ENCODE measurements at places on chromosomes 12 and 14.
A peak's percentile ranks its signal among the peaks of the same experiment; 100 is the strongest.

DNA sequence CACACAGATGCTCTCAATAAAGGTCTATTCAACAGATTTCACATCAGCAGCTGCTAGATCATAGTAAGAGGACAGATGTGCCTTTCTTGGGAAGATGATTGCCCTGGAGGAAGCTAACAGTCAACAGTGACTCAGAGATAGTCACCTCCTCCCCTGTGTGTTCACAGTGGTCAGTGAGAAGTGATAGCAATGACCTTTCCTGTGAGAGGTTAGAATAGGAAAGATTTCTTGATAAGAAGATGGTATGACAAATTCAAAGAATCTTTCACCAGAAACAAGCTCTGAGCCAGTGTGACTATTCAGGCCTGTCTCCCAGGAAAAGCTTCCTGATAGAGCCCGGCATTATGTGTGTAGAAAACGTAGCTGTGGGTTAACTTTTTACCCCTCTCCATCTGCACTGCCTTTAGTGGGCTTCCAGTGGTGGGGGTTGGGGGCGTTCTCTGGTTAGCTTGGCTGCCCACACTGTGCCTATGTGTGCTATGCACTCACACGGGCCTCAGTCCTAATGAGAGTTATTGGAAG lies 66.4 kb upstream of the ARHGAP5 start:
- no peak for DNase-seq

- DNase-seq: no peak
Measured at GRCh38 chr14:100605706-100606686, 18.8 kb upstream of the BEGAIN start.

- DNase-seq: no peak
Measured at GRCh38 chr12:121403721-121404120, 3.8 kb downstream of the RNF34 start.

GRCh38 chr12:16531621-16532020 lies 74.3 kb downstream of the LMO3 start:
- no peak for DNase-seq

DNA sequence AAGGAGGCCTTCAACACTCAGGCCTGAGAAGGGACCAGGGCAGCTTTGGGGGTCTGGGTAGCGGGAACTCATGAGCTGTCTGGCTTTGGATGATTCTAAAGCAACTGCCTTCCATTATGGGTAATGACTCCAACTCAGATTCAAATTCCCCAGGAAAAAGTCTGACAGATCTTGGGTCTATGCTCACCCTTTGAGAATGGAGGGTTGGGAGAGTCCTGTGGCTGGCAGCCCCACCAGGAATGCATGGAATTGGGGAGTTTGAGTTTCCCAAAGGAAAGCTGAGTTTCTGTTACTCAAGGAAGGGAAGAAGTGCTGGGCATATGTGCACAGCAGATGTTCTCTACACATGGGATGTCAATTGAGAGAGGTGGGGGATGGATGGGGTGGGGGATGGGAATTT lies 22.4 kb upstream of the LTBP2 start:
- no peak for DNase-seq

DNA sequence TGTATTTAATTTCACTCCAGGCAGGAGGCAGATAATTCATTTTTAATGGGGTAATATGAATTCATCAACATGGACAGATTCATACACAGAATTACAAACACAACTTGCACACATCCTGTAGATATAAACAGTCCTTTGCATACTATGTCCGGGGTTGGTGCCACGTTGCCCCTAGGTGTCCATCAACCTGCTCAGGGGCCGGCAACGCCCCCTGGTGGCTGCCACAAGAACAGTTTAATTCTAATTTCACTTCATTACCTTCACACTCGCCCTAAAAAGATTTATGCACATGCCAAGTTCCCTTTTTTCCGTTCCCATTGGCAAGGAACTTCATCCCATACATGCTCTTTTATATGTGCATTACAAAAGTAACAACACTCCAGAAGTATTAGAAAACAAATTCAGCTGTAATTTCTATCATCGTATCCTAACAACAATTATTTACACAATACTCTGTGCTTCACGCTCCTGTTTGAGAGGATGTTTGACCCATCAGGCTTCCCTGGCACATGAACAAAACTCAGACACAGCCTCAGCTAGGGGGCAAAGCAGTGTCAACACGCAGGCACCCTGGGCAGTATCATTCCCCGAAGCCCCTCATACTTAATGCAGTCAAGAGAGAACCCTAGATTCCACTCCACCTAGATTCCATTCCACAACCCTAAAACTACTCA lies 15.5 kb downstream of the MANSC1 start:
- DNase-seq: peak; percentile 48

DNA sequence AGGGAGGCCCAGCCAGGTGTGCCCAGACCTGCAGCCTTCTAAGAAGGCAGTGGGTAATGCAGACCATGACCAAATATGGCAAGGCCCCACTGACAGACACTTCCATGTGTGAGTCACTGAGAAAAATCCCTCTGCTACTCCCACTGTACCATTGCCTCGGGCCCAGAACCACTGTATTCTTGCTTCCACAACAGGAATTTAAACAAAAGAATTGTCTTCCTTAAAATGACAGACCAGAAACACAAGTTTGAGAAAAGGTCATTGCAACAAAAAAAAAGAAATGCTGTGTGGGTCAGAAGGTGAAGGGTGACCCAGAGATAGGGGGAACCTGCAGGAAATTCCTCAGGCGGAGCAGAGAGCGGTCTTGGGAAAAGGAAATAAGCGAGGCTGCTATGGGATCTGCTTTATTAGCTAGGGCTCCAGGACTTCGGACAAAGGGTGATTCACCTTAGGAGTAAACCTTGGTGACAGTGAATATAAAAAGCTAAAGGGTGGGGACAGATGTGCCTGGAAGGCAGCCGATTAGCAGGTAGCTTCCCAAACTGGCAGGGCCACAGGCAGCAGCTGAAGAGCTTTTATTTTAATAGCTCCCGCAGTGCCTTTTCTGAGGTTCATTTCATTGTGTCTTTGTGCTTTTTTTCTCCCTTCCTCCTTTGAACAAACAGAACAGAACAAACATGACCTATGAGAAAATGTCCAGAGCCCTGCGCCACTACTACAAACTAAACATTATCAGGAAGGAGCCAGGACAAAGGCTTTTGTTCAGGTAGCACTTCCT lies 185.3 kb upstream of the BCL2L14 start:
- no peak for DNase-seq

- DNase-seq: no peak
Measured at GRCh38 chr14:101980700-101981099, 16.3 kb downstream of the DYNC1H1 start.

DNA sequence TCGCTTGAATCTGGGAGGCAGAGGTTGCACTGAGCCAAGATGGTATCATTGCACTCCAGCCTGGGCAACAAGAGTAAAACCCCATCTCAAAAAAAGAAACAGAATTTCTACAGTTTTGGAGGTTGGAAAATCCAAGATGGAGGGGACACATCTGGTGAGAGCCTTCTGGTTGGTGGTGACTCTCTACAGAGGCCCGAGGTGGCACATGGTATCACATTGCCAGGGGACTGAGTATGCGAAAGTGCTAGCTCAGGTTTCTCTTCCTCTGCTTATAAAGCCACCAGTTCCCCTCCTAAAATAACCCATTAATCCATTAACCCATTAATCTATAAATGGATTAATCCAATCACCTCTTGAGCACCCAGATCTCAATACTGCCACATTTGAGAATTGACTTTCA lies 70.8 kb upstream of the DACT1 start:
- DNase-seq: no peak

DNA sequence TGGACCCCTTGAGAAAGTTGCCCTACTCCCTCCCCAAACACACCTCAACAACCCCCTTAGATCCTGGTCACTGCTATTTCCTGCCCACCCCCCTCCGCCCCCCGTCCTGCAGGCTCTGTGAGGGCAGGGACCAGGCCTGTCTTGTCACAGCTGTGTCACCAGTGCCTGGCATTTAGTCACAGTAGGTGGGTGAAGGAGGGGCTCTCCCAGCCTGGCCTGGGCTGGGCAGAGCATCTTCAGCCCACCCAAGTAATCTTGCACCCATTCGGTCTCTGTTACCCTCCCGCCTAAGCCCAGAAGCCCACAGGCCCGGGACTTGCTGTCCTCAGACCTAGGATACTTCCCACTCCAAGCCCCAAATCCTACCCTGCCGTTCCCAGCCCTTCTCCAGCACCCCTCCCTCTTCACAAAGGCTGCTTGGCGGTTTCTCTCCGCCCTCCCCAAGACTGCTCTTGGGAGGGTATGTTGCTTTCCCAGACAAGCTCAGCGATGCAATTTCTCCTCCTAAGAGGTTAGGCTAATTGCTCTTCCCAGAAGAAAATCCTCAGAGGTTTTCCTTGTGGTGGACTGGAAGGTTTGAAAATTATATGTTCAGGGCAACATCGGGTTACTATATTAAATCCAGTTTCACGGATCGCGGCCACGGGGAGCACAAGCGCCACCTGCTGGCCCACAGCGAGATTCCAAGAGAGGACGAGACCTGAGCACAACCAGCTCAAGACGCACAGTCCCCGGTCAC lies 50.8 kb upstream of the ZFP36L1 start:
- peak; percentile 66 for DNase-seq

GRCh38 chr14:58313699-58314098 lies 15.3 kb downstream of the ARID4A start:
- DNase-seq: no peak

- DNase-seq: no peak
Measured at GRCh38 chr12:111775205-111776193, 8.8 kb downstream of the ALDH2 start.

DNA sequence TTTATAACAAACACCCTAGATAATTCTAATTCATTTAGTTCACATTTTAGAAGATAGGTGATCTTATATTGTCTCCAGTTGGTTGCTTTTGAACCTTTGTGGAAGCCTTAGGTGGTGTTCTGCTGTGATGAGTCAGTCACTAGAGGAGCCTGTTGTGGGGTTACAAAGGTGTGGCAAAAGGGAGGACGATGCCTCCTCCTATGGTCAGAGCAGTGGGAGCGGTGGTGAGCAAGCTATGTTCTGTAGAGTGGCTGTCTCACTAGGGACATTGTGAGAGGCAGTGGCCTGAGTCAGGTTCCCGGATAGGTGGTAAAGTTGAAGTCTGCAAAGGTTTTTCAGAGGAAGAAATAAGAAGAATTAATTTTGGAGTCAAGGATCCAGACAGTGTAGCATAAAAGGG lies 71.6 kb upstream of the USP44 start:
- no peak for DNase-seq

DNA sequence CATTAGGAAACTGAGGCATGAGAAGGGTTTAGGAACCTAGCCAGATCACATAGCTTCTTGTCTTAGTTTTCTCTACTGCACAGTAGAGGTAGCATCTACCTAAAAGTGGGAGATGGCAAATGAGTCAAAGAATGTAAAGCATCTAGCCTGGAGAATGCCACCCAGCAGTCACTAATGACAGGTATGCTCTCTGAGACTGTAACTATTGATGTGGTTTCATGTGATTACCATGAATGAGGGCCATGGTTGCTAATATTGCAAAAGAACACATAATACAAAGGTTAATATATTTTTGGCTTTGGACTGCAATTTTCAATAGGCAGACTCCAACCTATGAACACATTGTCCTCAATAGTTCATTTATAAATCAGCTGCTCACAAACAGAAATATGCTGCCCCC lies 389.9 kb downstream of the GRIN2B start:
- no peak for DNase-seq

- DNase-seq: no peak
Measured at GRCh38 chr12:124004233-124004875, 31.3 kb downstream of the ZNF664 start.

DNA sequence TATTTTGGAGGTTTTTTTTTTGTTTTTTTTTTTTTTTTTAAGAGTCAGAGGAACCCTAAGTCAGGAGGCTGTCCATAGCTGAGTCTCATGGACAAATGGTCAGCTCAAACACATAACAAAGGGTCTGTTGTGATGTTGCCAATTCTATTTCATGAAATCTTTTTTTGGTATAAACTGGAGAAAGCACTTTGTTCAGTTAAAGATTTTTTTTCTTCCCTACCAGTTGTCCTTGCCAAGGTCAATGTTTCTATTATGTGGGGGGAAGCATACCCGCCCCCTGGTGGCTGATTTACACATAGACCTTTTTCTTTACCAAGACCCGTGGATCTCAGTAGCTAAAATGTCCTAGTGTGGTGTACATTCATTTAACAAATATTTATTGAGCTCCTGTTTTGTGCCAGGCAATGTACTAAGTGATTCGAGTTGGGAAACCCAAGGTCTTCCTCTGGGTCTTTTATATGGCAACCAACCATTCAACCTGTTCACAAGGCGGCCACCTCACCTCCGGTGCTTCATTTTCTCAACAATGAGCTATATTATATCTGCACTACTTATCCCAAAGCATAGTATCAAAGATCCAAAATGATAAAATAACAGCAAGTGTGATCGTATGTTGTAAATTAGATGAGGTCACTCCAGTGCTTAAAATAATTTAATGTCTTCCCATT lies 214.5 kb downstream of the PAH start:
- no peak for DNase-seq

DNA sequence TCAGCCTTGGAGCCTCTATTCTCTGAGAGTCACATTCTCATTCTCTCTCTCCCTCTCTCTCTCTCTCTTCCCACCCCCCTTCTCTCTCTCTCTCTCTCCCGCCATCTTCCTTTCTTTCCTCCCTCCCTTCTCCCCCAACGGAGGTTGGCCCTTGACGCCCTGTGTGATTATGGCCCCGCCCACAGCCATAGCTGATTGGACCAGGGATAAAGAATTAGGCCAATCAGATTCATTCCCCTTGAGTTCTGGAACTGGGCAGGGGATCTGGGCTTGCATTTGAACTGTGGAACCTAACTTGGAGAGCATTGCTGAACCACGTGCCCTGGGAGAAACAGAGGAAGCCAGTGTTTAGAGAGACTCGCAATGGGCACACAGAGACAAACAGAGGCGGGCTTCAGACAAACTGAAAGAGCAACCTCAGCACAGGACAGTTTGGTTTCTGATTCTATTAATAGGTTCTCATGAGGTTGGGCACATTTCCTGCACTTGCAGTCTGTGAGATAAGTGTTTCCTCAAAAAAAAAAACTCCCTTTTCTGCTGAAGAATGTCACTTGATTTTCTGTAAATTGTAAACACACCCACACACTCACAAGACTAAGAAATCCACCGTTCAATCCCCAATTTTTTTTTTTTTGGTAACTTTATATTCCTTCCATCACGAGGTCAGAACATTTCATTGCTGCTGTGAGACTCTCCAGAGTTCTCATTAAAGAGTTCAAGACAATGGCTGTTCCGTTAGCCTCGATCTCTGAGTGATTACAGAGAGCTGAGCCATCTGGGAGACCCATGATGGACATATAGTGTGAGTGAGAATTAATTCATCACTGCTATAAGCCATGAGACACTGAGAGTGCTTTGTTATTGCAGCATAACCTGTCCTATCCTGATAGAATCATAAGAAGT lies 3.5 kb upstream of the P2RX7 start:
- peak; percentile 74 for DNase-seq

DNA sequence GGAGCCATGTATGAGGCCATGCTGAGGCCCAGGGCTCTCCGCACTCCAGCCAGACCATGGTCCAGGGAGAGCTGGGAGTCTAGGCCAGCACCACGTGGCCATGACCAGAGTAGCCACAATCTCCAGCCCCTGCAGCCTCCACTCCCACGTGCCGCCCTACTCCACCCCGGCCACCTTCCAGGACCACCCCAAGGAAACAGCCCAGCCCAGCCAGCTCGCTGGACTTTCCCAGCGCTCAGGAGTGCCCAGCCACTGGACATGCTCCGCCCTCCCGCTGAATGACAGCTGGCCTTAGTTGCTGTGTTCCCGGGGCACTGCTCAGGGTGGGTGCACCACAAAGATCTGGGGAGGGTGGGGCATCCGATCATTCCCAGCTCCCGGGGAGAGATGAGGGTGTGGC lies 2.1 kb upstream of the C14orf180 start:
- no peak for DNase-seq

- no peak for DNase-seq
Measured at GRCh38 chr14:79730953-79731352, 480.4 kb downstream of the DIO2 start.

GRCh38 chr12:94980577-94980976 lies 22.9 kb downstream of the NDUFA12 start:
- no peak for DNase-seq
